ENCODE measurements at places on chromosomes 6 and 20.

DNA sequence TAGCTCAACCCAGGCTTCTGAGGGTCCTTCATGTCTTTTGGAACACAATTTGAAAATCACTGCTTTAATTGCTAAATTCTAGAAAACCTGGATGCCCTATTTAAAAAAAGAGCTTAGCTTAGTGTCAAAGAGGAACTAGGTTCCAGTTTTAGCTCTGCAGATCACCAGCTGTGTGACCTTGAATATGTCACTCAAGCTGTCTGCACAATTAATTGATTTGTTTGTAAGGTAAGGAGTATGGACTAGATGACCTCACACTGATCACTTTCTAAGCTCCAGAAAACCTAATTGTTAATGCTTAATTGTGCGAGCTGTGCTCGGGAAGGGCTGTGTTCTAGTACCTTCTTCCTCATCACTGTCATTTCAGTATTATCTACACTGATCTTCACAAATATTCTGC lies 26.2 kb downstream of the UTRN start:
- DNase-seq = no peak

- DNase-seq = no peak
Observed at GRCh38 chr6:167399051-167399387, 74.1 kb downstream of the TTLL2 start.

DNA sequence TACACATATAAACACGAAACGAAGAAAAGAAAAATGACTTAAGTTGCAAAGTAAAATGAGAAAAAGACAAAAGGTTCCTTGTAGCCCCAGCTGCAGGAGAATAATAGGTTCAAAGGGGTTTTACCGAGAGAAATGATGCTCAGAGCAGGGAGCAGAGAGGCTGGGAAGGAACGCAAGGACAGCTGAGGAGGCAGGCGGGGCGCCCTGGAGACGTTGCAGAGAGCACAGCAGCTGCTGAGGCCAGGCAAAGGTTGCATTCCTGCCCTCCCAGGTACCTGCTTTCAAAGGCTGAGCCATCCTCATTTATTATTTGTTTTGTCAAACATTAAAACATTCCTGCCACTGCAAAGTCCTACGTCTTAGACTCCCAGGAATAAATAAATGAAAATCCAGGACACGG lies 16.2 kb upstream of the VAPB start:
- DNase-seq = no peak

DNA sequence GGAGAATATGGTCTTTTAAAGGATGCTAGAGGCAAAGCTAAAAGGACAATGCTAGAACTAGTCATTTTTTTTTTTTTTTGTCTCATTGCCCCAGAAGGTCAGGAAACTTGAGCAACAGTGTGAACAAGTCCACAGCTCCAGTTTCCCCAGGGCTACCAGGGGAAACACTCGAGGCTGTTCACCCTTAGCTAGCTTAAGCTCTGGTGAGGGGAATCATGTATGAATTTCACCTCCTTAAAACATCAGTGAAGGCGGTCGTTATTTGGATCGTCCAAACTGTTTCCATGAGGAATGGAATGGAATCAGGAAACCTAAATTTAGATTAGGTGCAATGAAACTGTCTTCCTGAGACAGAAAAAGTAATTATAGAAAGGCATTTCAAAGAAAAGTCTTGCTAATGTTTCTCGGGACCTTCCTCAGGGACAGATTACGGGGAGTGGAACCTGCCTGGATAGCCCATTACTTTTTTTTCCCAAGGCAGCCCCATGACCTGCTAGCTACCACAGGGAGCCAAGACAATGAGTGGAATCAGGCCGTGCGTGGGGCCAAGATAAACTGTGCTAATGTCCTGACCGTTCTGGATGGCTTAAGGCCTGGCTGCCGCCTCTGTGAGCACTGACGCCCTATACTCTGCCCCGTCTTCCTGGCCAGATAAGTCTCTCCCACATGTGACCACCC lies 164.8 kb upstream of the SGK1 start:
- DNase-seq = no peak

DNA sequence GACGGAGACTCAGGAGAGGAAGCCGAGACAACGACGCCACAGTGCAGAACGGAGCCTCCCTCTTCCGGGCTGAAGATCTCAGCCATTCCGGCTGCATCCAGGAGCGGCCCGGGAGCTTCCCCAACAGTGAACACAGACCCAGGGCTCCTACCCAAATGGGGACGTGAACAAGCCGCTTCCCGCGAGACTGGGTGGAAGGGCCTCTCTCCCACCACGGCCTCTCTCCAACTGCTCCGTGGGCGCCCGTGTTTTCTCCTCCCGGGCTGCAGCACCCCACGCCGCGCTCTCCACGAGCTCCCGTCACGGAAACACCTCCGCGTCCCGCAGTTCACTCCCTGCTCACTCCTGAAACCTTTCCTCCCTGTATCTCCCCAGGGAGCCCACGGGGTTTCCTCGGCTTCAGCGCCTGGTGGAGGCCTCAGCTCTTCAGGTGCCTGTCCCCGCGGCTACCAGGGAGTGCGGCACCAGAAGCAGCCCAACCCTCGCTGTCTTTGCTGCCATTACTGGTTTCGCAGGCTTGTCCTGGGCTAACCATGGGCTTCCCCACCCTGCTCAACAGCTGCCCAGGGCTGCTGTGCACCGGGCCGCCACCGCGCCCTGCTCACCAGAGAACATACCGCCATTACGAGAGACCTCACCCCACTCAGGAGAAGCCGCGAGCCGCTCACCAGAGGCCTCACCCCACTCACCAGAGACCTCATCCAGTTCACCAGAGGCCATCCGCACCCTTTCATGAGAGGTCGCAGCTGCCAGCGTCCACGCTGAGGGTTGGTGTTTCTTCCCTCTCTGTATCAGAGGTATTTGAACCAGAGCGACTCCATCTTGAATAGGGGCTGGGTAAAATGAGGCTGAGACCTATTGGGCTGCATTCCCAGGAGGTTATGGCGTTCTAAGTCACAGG lies 922.8 kb downstream of the QKI start:
- no peak for DNase-seq

GRCh38 chr20:56454754-56455153 lies 13.7 kb upstream of the RTF2 start:
- DNase-seq = no peak

GRCh38 chr6:166509193-166509592 lies 77.3 kb downstream of the RAMACL start:
- no peak for DNase-seq

DNA sequence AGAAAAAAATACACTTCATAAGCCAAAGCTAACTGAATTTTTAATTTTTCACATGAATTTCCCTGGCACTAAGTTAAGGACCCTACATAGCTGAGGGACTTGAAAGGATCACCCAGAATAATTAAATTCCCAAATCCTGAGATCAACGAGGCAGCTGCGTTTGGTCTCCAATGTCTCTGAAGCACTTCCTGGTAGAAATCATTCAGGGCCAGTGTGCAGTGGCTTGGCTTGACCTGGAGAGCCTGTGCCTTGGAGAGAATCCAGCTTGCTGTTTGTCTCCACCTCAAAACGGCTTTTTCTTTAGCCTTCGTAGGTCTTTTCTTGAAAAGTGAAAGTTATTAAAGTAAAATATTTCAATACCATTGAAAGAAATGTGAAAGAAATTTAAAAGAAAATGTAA lies 92.4 kb downstream of the SMOC2 start:
- no peak for DNase-seq

DNA sequence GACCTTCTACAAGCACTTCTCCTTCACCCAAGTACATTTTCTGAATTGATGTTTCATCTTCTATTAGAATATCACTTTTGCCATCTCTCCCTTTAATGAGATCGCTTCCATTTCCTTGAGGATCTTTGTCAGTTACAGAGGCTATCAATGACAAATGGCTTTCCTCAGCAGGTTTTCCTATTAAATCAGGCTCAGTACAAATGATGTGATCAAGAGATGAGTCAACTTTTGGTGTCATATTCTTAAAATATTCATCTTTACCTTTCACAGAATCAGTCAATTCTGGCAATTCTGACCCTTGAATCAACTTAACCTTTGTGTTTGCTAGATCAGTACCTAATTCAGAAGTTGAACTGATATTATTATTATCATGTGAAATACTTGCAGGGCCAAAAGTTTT lies 37.3 kb downstream of the DST start:
- DNase-seq = no peak

DNA sequence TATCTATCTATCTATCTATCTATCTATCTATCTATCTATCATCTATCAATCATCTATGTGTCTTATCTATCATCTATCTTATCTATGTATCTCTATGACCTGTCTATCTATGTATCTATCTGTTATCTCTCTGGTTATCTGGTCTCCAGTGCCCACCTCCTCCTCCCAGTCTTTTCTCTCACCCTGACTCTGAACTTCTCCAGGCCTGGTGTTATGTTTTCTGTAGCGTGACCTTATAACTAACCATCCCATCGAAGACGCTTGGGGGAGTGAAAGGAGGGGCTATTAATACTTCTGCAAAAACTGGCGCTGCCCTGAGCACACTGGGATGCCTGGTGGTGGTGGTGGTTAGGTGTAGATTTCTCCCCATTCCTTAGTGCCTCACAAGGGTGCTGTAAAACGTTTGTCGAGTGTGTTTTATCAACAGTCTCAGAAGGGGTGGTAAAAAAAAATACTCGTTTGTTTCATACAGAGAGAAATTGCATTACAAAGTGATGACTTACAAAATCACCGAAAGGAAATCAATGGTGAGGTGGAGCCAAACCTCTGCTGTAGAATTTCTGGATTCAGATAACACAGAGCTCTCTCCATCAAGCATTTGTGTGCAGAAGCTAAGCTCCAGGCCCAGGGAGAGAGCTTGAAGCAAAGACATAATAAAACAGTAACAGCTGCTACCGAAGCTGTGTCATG lies 156.2 kb downstream of the BCAS1 start:
- DNase-seq = peak; percentile 46

DNA sequence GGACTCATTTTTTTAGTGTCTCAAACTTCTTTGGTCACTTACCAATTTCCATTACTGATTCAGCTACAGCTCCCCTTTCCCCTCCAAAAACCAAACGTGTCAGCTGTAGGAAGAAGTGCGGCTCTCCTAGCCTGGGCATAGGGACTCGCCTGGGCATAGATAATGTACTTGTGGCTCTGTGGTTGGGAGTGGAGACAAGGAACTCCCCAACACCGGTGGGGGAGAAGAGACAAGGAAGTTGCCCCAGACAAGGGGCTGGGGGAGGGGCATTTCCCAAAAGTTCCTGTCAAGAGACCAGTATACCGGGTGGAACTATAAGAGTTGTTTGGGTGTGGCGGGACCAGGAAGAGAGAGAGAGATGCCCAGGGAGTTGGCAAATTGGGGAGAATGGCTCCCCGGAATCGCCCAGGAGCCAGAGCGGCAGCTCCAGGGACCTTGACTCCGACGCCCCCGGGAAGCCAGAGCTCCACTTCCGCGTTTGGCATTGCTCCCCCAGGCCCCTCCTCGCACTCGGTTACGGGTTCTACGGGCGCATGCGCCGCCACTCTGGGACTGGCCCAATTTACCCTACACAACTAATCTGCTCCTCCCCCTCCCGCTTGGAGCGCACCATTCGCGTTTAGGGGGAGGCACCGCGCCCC lies 871 bp upstream of the ZFAND3 start:
- peak; percentile 99 for DNase-seq

DNA sequence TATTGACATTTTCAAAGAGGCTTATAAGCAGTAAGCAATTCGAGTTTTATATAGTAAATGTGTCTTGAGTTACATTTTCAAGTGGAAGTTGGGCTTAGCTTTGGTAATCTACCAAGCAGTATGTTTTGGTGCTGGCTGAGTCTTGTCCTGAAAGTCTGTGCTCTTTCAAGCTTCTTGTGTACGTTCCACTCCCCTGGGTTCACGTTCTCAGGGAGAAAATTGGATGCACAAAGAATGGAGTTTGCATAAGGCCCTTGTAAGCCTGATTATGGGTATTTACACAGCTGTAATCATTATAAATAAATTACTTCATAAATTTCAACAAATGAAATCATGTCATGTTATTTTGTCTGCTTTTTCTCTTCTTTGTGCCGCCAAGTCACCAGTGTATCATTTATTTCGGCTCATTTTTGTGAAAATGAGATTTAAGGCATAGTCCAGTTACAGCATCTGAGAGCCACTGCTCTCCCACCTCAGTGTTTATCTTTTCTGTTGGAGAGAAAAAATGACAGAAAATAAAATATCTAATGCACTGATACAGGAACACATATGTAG lies 262.5 kb downstream of the BTBD3 start:
- no peak for DNase-seq

GRCh38 chr20:24208652-24209051 lies 220.1 kb upstream of the GGTLC1 start:
- DNase-seq = peak; percentile 29

DNA sequence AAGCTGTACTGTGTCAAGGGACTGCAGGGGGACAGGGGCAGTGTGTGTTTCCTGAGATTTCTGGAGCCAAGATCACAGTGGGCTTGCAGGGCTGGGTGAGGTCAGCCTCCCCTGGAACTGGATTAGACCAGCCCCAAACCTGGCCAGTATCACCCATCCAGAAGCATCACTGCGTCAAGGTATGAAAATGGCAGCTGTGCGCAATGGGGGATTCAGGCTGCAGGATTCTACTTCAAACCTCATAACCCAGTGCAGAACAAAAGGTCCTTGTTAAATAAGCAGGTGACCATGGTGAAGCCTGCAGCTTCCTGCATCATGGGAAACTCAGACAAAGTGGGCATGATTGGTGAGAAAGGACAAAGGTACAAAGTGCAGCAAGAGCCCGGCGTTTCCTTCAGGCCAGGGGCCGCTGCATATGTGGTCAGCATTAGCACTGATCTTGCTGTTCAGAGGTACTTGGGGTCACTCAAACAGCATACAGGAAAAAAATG lies 33.4 kb downstream of the TRAF3IP2 start:
- DNase-seq = no peak

- DNase-seq = no peak
Observed at GRCh38 chr20:59042151-59042795, at the start of gene PRELID3B. TSS of gene PRELID3B (minus strand) at chr20:59042786. CDS start at chr20:59042730, 56 bp downstream.

GRCh38 chr6:138417493-138418117 lies 13.6 kb downstream of the HEBP2 start:
- DNase-seq = no peak

GRCh38 chr6:3751730-3752530 lies 417 bp upstream of the PXDC1 start:
- DNase-seq = peak; percentile 92

DNA sequence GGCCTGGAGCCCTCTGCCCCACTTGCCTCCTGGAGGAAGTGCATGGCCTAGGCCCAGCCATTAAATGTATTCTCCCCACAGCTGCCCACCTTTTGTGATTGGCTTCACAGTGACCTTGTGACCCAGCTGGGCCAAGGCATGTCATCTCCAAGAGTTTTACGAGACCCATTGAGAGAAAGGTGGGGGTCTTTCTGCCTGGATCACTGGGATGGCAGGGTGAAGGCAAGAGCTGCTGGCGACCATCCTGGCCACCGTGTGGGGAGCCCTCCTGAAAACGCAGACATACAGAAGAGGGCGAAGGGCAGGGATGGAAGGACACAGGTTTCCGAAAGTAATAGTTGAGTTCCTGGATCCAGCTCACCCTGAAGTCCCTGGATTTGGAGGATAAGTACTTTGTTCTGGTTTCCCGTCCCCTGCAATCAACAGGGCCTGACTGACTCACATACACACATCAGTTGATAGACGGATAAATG lies 12.3 kb upstream of the SPO11 start:
- DNase-seq = no peak

GRCh38 chr20:4099905-4100675 lies 84.7 kb upstream of the RNF24 start:
- DNase-seq = no peak

GRCh38 chr6:110484321-110484720 lies 7.9 kb upstream of the SLC22A16 start:
- peak; percentile 35 for DNase-seq

Data from common myeloid progenitor, CD34-positive (primary cell).